ENCODE measurements at places on chromosomes 5 and 9. TPM values are rescaled to one million over a fixed set of nuclear protein-coding genes. Genes with fewer than 3 reads are reported as not detected.
A peak's percentile ranks its signal among the peaks of the same experiment; 100 is the strongest.

Gene SRP19
- 37.1 TPM for total RNA-seq

Gene MAMDC2
- 8.9 TPM for total RNA-seq

Gene UBE2QL1
- total RNA-seq = 1.0 TPM

- no peak overlapping the region for H3K4me3 ChIP-seq
- no peak overlapping the region for H3K27ac ChIP-seq
- H3K4me1 ChIP-seq = no peaks in the 10 kb centered on the region
- no peak for DNase-seq
- H3K36me3 ChIP-seq = no peaks in the 10 kb centered on the region
- no peaks in the 10 kb centered on the region for H3K27me3 ChIP-seq
Measured at GRCh38 chr5:126987271-126987899, 43.0 kb downstream of the MARCHF3 start.

GRCh38 chr9:92266486-92266885, 27.0 kb downstream of the IARS1 start:
- no peak for DNase-seq
- H3K4me1 ChIP-seq = no peaks in the 10 kb centered on the region
- no peak overlapping the region for H3K4me3 ChIP-seq
- no peak overlapping the region for H3K27ac ChIP-seq

DNA sequence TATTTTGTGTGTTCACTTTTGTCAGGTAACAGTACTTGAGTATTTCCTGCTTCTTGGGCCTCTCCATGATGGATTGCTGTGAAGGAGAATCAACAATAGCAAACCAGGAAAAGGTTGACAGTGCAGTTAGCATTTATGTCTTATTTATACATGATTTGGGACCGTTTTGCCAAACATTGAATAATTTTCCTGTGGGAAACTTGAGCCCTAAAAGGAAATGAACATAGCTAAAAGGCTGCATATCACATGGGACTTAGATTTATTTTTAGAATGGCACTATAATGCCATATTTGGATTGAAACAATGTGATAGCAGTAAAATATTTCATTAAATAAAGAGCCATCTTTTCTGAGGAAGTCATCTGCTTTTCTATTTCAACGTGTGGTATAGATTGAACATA, 15.3 kb downstream of the GPR21 start:
- no peaks in the 10 kb centered on the region for H3K36me3 ChIP-seq
- no peak overlapping the region for H3K4me3 ChIP-seq
- peak overlapping the region; percentile 60 for H3K27ac ChIP-seq
- no peaks in the 10 kb centered on the region for H3K27me3 ChIP-seq

DNA sequence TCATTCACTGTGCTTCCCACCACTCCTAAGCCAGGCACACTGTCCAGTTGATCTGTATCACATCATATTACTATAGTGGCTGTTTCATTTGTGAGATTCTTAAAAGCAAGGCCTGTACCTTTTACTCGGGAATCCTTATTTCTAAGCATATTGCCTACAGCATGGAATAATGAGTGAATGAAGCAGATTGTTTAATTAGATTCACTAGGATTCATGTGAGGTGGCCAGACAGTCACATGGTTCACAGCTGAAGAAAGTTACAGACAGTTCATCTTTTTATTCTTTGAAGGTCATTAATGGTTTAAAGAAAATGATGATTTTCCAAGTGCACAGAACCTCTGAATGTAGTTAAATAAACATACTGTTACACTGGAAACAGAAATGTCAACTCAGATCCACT, 24.3 kb upstream of the SEMA6A start:
- no peaks in the 10 kb centered on the region for H3K4me1 ChIP-seq
- no peaks in the 10 kb centered on the region for H3K27me3 ChIP-seq
- DNase-seq = no peak
